Fibroblast of the aortic adventitia (primary cell): ENCODE measurements at places on chromosomes 13 and 19. TPM values are rescaled to one million over a fixed set of nuclear protein-coding genes. Genes with fewer than 3 reads are reported as not detected.

ZNF836 gene
- total RNA-seq, result 11.3 and 11.8 TPM in 2 replicates

ATP4B gene
- not detected in 2 replicates for total RNA-seq

IGSF23 gene
- total RNA-seq, result not detected in 2 replicates

CDC34 gene
- 31.0 and 65.8 TPM in 2 replicates for total RNA-seq

ABCA7 gene
- total RNA-seq, result 3.5 and 21.6 TPM in 2 replicates

N4BP2L1 gene
- total RNA-seq, result 1.9 and 9.5 TPM in 2 replicates

CERS1 gene
- 1.1 and 1.6 TPM in 2 replicates for total RNA-seq

KLF1 gene
- not detected in 2 replicates for total RNA-seq

ZNF221 gene
- total RNA-seq, result 4.9 and 8.7 TPM in 2 replicates

LGALS4 gene
- 0.82 TPM in 1 of 2 replicates, not detected in the other for total RNA-seq

ZNF763 gene
- 0.27 and 3.4 TPM in 2 replicates for total RNA-seq

FRY gene
- 4.3 and 4.9 TPM in 2 replicates for total RNA-seq

PRSS57 gene
- total RNA-seq, result not detected in 2 replicates

GNA15 gene
- not detected in 2 replicates for total RNA-seq

RASL11A gene
- total RNA-seq, result 2.3 and 13.3 TPM in 2 replicates

ERCC5 gene
- 54.4 and 98.0 TPM in 2 replicates for total RNA-seq

INAFM1 gene
- total RNA-seq, result 1.6 and 2.3 TPM in 2 replicates

OLFM4 gene
- 0.09 TPM in 1 of 2 replicates, not detected in the other for total RNA-seq

KDELR1 gene
- total RNA-seq, result 23.7 and 140 TPM in 2 replicates

DNA sequence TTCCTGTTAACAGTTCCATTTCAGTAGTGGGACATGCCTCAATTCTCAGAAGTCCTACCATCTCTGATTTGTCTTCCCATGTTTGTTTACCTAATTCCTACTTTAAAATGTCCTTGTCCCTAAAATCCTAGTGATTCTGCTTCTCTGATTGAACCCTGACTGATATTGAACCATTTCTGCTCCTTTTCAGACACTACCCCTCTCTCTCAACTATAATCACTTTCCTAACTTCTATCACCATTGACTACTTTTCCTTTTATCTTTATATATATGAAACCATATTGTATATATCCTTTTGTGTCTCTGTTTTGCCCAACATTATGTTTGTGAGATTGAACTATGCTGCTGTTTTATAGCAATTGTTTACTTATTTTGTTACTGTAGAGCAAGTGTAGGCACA is 15.6 kb upstream of the ZNF227 start:
- DNase-seq, result no peak

- DNase-seq, result no peak
Measured at GRCh38 chr13:50196118-50196517, 180.9 kb downstream of the KCNRG start.

GRCh38 chr13:27283906-27284493 is 13.4 kb downstream of the RASL11A start:
- DNase-seq, result peak; percentile 41

- DNase-seq, result no peak
Measured at GRCh38 chr19:38695832-38696728, 48.2 kb downstream of the CAPN12 start.

- no peak for DNase-seq
Measured at GRCh38 chr19:49161987-49162386, 4.4 kb downstream of the TRPM4 start.

DNA sequence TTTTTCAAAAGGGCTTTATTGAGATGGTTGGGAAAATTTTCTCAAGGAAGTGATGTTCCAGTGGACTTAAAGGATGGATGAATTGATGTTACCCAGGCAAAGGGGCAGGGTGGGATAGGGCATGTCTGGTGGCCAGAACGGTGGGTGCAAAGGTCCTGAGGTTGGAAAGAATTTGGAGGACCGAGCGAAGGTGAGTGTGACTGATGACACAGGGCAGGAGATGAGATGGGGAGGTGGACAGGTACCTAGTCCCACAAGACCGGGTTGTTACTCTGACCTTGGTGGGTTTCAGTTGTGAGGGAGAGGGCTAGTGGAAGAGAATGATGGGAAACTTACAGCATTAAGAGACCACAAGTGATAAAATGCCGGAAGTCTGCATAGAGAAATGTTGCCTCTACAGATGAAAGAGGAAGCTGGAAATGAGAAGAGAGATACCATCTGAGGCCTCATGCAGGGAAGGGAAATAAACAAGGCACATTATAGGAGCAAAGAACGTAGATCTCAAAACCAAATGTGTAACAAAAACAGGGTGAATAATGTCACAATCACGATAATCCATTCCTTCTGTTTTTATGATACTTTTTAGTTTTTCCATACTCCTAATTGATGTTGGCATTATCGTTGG is 4.5 kb downstream of the ADGRE1 start:
- no peak for DNase-seq

DNA sequence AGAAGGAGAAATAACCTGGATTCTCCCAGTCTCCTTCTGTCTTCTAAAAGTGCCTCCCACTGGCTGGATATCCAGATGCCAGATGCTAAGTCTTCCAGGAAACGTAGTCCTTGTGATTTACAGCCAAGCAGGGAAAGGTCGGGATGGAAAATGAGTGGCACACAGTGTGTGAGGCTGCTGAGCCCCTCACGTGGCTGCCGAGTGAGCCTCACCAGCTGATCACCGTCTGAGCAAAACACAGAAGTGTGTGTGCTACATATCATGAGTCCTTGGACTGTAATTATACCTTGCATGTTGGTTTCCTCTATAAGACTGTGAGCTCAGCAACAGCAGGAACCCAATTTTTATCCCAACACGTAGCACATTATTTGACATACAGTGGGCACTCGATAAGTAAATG is 15.1 kb downstream of the LHFPL6 start:
- no peak for DNase-seq

GRCh38 chr19:18761531-18762110 is 29.5 kb downstream of the COMP start:
- DNase-seq, result no peak

- peak; percentile 89 for DNase-seq
Measured at GRCh38 chr13:50357586-50358118, 342.4 kb downstream of the KCNRG start.

GRCh38 chr19:8577247-8577646 is at the start of gene MYO1F:
Gene MYO1F, minus strand, starts transcription at chr19:8577442. Its CDS starts 133 bp downstream, at chr19:8577309.
- DNase-seq, result no peak

DNA sequence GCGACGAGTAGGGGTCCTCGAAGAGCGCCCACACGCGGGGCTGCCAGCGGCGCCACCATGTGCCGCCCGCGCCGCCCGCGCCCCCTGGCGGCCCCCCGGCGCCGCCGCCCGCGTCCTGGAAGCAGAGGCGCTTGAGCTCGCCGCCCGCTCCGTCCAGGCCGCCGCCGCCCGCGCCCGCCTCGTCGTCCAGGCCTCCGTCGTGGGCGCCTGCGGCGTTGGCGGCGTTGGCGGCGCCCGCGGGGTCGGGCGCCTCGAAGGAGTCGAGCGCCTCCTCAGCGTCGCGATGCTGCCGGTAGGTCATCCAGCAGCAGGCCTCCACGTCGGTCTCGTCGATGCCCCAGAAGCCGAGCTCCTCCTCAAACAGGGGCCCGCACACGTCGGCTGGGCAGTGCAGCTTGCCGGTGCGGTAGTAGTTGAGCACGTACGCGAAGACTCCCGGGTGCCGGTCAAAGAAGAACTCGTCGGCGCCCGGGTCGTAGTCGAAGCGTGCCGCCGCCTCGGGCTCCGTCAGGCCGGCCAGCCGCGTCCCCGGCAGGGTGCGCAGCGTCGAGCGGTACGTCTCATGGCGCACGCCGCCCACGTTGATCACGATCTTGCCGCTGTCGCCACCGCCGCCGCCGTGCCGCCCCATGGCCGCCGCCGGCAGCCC is 829 bp downstream of the KCNC3 start:
- no peak for DNase-seq

- DNase-seq, result no peak
Measured at GRCh38 chr19:38977445-38978325, 2.1 kb upstream of the FBXO17 start.

DNA sequence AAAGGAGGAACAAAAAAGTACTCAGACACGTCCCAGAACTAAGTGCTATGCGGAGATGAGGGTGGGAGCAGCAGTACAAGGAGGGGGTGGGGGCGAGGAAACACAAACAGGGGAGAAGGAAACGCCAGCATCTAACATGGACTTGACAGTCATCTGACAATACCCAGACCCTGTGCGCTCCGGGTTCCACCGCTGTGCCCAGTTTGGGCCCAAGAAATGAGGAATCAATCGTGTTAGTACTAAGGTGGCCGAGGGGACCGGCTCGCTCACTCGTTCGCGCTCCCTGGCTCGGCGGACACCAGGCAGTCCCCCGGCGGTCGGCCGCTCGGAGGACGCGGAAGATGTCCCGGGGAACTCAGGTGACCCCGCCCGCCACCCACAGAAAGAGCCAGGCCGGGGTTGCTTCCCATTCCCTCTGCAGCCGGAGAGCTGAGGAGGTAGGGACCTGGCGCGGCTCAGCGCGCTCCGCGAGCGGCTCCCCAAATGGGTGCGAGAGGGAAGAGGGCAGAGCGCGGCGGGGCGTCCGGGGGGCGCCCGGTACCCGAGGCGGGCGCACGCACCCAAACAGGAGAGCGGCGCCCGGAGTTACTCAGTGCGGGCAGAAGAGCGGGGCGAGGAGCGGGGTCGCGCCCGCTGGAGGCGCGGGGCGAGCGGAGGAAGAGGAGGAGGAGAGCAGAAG is 616 bp downstream of the TSHZ3 start:
- DNase-seq, result peak; percentile 45

DNA sequence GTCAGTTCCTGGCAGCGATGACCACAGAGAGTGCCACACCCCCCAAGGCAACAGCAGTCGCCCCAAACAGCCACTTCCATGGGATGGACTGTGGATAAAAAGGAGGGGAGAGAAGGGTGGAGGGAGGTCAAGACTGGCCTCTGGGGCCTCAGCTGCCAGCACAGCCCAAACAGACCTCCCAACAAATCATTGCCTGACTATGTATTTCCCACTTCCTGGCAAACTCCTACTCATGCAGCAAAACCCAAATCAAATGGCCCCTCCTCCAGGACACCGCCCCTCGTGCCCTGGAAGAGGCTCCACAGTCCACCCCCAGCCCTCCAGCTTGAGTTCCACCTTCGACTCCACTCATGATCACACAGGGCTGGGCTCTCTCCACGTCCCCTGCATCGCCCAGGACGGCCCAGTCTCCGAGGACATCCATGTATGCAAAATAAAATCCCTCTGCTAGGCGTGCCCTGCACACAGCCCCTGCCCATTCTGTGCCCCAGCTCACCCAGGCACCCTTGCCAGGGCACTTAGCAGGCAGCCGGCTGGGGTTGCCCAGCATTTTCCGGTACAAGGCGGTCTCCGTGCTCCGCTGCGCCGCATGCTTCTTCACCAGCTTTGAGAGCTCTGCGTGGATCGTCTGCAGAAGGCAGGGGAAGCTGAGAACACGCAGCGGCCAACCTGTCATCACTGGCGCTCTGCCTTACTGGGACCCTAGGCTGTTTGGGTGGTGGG is 10.5 kb upstream of the ELL start:
- no peak for DNase-seq

DNA sequence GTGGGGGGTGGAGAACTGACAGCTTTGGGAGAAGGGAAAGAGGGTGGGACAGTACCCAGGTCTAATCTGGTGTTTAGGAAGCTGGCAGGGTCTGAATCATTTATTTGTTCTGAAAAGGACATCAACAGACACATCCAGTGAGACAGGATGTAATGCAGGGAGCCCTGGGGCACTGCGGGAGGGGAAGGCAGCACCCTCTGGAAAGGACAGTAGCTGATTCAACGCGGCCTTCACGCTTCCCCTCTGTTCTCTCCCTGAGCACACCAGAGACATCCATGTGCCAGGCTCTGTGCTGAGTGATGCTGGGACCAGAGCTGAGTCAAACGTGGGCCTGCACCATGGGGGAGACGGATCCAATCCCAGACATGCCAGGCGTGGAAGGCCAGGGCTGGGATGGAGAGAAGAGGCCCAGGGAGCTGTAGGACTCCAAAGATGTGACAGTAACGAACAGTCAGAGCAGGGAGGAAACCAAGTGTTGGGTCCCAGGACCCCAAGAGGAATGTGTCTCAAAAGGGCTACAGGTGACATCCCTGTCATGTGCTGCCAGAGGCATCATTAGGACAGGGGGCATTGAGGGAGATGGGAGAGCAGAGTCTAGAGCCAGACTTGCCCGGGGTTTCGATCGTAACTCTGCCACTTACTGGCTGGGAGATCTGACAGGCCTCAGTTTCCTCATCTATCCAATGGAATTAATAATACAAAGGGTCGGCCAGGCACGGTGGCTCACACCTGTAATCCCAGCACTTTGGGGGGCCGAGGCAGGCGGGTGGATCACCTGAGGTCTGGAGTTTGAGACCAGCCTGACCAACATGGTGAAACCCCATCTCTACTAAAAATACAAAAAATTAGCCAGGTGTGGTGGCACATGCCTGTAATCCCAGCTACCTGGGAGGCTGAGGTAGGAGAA is 1.7 kb downstream of the ETFB start:
- DNase-seq, result no peak

DNA sequence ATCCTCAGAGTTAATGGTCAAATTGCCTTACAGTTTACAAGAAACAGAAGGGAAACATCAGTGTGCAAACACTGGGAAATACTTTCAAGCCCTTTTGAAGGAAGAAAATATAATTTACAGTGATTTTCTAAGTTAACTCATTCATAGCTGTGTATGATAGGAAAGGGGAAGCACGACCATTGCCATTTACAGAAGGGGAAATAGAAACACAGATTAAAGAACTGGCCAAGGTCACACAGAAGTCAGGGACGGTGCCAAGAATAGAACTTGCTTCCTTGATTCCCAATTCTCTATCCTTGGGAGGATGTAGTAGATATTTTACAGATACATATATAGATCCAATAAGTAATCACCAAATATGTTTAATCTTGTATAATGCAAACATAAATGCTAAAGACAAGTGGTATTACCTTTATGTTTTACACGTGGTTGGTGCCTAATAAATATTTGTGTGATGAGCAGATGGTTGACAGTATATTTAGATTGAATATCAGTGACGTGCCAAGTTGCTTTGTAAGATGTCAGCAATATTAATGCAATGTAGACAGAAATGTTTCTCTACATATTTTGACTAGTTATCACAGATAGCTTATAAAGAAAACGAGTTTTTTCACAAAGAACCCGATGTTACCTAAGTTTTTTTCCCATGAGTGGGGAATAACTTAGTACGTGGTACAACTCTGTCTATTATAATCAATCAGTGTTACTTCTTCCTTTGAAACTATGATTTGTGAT is 73.1 kb downstream of the FLT1 start:
- no peak for DNase-seq

DNA sequence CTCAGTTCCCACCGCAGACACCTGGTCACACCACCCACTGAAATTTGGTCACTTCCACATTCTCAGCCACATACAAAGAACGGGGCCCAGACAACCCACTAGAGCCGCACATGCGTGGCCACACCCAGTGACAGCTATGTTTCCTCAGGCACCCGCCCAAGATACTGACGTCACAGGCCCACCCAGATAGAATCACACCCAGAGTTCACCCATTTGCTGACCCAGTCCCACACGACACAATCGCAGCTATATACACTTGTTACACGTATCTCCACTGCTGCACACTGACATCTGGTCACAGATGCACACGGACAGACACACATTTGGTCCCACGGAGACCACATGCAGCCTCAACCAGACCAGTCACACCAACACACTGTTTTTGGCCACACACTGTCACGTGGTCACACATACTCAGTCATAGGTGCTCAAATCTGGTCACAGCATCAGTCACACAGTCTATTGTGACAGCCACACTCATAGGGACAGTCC is 2.9 kb downstream of the NUMBL start:
- DNase-seq, result peak; percentile 92
